H4 (cell line): ENCODE measurements at places on chromosomes 12 and 14. TPM values are rescaled to one million over a fixed set of nuclear protein-coding genes. Genes with fewer than 3 reads are reported as not detected.

IL23A gene
- 0.23 TPM in 1 of 2 replicates, not detected in the other for total RNA-seq

PABPN1 gene
- total RNA-seq, result 101 and 109 TPM in 2 replicates

CHPT1 gene
- 57.1 and 58.9 TPM in 2 replicates for total RNA-seq

C14orf39 gene
- not detected in 2 replicates for total RNA-seq

MPHOSPH9 gene
- total RNA-seq, result 61.8 and 71.1 TPM in 2 replicates

SLCO1C1 gene
- total RNA-seq, result 0.04 TPM in 1 of 2 replicates, not detected in the other

AKAP5 gene
- total RNA-seq, result 0.81 and 1.5 TPM in 2 replicates

SHMT2 gene
- 250 and 269 TPM in 2 replicates for total RNA-seq

RTL1 gene
- total RNA-seq, result 0.58 TPM in 1 of 2 replicates, not detected in the other

GATC gene
- 21.2 and 24.8 TPM in 2 replicates for total RNA-seq

CLBA1 gene
- total RNA-seq, result 2.4 and 4.4 TPM in 2 replicates

GNB3 gene
- total RNA-seq, result 0.12 and 1.0 TPM in 2 replicates

TAS2R10 gene
- total RNA-seq, result 0.08 TPM in 1 of 2 replicates, not detected in the other

OR6S1 gene
- total RNA-seq, result not detected in 2 replicates

PTHLH gene
- total RNA-seq, result 1.1 and 2.0 TPM in 2 replicates

CLEC4C gene
- not detected in 2 replicates for total RNA-seq

CMKLR1 gene
- total RNA-seq, result 1.5 and 1.6 TPM in 2 replicates

GPR68 gene
- total RNA-seq, result 0.04 TPM in 1 of 2 replicates, not detected in the other

ANP32D gene
- not detected in 2 replicates for total RNA-seq

KRT72 gene
- not detected in 2 replicates for total RNA-seq

KRT79 gene
- total RNA-seq, result not detected in 2 replicates

GLI1 gene
- total RNA-seq, result 5.7 and 6.3 TPM in 2 replicates

AP1G2 gene
- 0.06 and 0.43 TPM in 2 replicates for total RNA-seq

ACSM4 gene
- total RNA-seq, result not detected in 2 replicates

CMA1 gene
- not detected in 2 replicates for total RNA-seq

RNASE7 gene
- total RNA-seq, result not detected in 2 replicates

SRRM4 gene
- total RNA-seq, result 0.04 TPM in 1 of 2 replicates, not detected in the other

MORN3 gene
- total RNA-seq, result 0.23 TPM in 1 of 2 replicates, not detected in the other

TRPV4 gene
- total RNA-seq, result 0.02 TPM in 1 of 2 replicates, not detected in the other
